ENCODE measurements at places on chromosomes 5 and 9. TPM values are rescaled to one million over a fixed set of nuclear protein-coding genes. Genes with fewer than 3 reads are reported as not detected.

Gene GPRIN1
- 0.41 TPM for total RNA-seq

DNA sequence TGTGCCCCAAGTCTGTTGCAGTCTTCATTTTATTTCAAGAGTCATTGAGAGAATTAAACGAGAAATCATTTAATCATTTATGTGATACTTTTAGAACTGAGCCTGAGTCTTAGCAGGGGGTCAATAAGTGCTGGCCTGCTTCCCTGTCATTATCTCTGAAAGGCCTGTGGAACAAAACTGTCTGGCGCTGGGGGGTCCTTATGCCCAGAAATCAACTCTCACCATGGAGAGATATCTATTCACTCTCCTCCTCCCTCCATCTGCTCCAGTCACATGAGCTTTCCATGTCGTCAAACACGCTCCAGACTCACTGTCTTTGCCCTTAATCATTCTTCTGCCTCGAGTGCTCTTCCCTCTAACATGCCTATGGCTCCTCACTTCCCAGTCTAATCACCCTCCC lies 136.8 kb downstream of the ESM1 start:
- H3K27ac ChIP-seq = no peak overlapping the region
- no peaks in the 10 kb centered on the region for H3K4me1 ChIP-seq
- DNase-seq = no peak
- no peaks in the 10 kb centered on the region for H3K27me3 ChIP-seq
- no peak overlapping the region for H3K4me3 ChIP-seq
- no peaks in the 10 kb centered on the region for H3K36me3 ChIP-seq

- no peak for DNase-seq
- no peaks in the 10 kb centered on the region for H3K4me1 ChIP-seq
- H3K27ac ChIP-seq = no peak overlapping the region
- no peak overlapping the region for H3K4me3 ChIP-seq
- H3K36me3 ChIP-seq = no peaks in the 10 kb centered on the region
- no peaks in the 10 kb centered on the region for H3K27me3 ChIP-seq
Observed at GRCh38 chr5:54785729-54786591, 199.4 kb downstream of the ESM1 start.

Gene PRPF4
- total RNA-seq = 10.8 TPM
